Smooth muscle cell of the pulmonary artery (primary cell): ENCODE measurements at places on chromosomes 12 and 14. TPM values are rescaled to one million over a fixed set of nuclear protein-coding genes. Genes with fewer than 3 reads are reported as not detected.

PGF gene
- total RNA-seq, result 9.7 and 27.8 TPM in 2 replicates

KRT83 gene
- not detected in 2 replicates for total RNA-seq

SMIM41 gene
- 0.07 and 0.10 TPM in 2 replicates for total RNA-seq

HSPB8 gene
- 29.7 and 33.8 TPM in 2 replicates for total RNA-seq

TMCC3 gene
- 0.20 and 0.53 TPM in 2 replicates for total RNA-seq

MORN3 gene
- 0.65 and 0.86 TPM in 2 replicates for total RNA-seq

DICER1 gene
- 28.4 and 33.3 TPM in 2 replicates for total RNA-seq

TMTC2 gene
- 9.3 and 17.1 TPM in 2 replicates for total RNA-seq

HOTAIR gene
- total RNA-seq, result not detected in 2 replicates

HHIPL1 gene
- total RNA-seq, result 15.0 and 24.1 TPM in 2 replicates

SMCO3 gene
- total RNA-seq, result 0.96 and 1.2 TPM in 2 replicates

C12orf60 gene
- total RNA-seq, result 0.59 and 0.72 TPM in 2 replicates

BCL11B gene
- total RNA-seq, result under 0.01 TPM in 2 replicates

TAS2R30 gene
- 5.4 and 7.5 TPM in 2 replicates for total RNA-seq

ACOT4 gene
- total RNA-seq, result 0.76 and 0.98 TPM in 2 replicates

TMEM119 gene
- total RNA-seq, result 3.9 and 69.5 TPM in 2 replicates

NIN gene
- total RNA-seq, result 25.9 and 28.0 TPM in 2 replicates

OAS3 gene
- 5.1 and 5.5 TPM in 2 replicates for total RNA-seq

CLECL1 gene
- total RNA-seq, result not detected in 2 replicates

MANSC4 gene
- not detected in 2 replicates for total RNA-seq

ADAM21 gene
- 0.86 and 1.4 TPM in 2 replicates for total RNA-seq

CATSPERB gene
- total RNA-seq, result not detected in 2 replicates

FOXN4 gene
- not detected in 2 replicates for total RNA-seq

EPYC gene
- total RNA-seq, result not detected in 2 replicates

OVCH1 gene
- total RNA-seq, result 0.07 and 0.13 TPM in 2 replicates

RNASE1 gene
- 1.6 and 7.6 TPM in 2 replicates for total RNA-seq

KRT72 gene
- total RNA-seq, result not detected in 2 replicates

PNN gene
- total RNA-seq, result 11.5 and 13.5 TPM in 2 replicates

PPP2R5C gene
- 63.7 and 80.0 TPM in 2 replicates for total RNA-seq

VRTN gene
- not detected in 2 replicates for total RNA-seq

LRRC43 gene
- total RNA-seq, result 0.83 and 1.2 TPM in 2 replicates

DHH gene
- total RNA-seq, result 0.07 and 0.13 TPM in 2 replicates

IGF1 gene
- 0.39 TPM in 1 of 2 replicates, not detected in the other for total RNA-seq

BRI3BP gene
- total RNA-seq, result 6.9 and 7.5 TPM in 2 replicates

TSPAN19 gene
- total RNA-seq, result not detected in 2 replicates

GUCY2C gene
- total RNA-seq, result not detected in 2 replicates

MNAT1 gene
- 41.7 and 47.3 TPM in 2 replicates for total RNA-seq

TMEM132D gene
- not detected in 2 replicates for total RNA-seq

CIDEB gene
- total RNA-seq, result 1.6 and 2.3 TPM in 2 replicates

GZMB gene
- not detected in 2 replicates for total RNA-seq

COX14 gene
- 22.1 and 24.4 TPM in 2 replicates for total RNA-seq

ASB2 gene
- 0.52 and 1.7 TPM in 2 replicates for total RNA-seq

ANP32D gene
- total RNA-seq, result not detected in 2 replicates

BAZ2A gene
- 33.2 and 34.8 TPM in 2 replicates for total RNA-seq

CD163L1 gene
- total RNA-seq, result 0.43 and 2.6 TPM in 2 replicates

RDH5 gene
- 13.8 and 34.9 TPM in 2 replicates for total RNA-seq

RNU4-1 gene
- under 0.01 TPM in 1 of 2 replicates, not detected in the other for total RNA-seq

CLEC2B gene
- 2.3 and 4.8 TPM in 2 replicates for total RNA-seq

DPY19L2 gene
- total RNA-seq, result 3.8 and 5.2 TPM in 2 replicates

STYK1 gene
- total RNA-seq, result 0.53 and 2.3 TPM in 2 replicates

PTGER2 gene
- total RNA-seq, result 3.8 and 8.2 TPM in 2 replicates

SERPINA3 gene
- total RNA-seq, result 9.7 and 37.5 TPM in 2 replicates

GALNT16 gene
- total RNA-seq, result 1.7 and 4.9 TPM in 2 replicates

KRT74 gene
- not detected in 2 replicates for total RNA-seq

PLEK2 gene
- 0.98 and 3.6 TPM in 2 replicates for total RNA-seq

CMAS gene
- total RNA-seq, result 24.1 and 26.0 TPM in 2 replicates

MGP gene
- 81.2 and 251 TPM in 2 replicates for total RNA-seq

TGFB3 gene
- 12.0 and 21.3 TPM in 2 replicates for total RNA-seq
